NCI-H510A treated with DMSO at 0.1 percent for 48 hours (cell line): ENCODE measurements at places on chromosomes 1 and 21.

DNA sequence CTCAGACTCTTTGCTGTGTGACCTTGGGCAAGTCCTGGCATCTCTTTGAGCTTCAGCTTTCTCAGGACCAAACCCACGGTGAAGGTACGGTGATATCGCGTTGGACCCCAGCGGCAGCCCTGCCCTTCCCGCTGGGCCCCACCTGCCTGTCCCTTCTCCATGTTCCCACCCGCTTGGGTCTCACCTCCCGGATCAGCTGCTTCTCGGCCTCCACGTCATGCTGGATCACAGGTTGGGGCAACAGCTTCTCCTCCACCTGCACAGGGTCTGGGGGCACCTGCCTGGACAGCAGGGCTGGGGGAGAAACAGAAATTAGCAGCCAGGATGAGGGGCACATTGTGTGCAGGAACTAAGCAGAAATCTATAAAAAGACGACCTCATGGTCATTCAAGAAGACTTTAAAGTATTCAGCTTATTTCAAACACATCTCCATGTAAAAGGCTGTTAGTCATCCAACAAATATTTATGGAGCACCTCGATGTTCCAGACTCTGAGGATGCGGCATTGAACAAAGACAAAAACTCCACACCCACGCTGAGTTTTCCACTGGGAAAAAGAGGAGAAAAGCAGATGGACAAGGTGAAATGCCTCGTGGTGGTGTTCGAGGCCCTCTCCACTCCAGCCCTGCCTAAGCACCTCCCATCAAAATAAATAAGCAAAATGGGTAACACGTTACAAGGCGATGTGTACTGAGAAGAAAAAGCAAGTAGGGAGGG is 19.5 kb downstream of the KIF17 start:
- DNase-seq, result no peak

DNA sequence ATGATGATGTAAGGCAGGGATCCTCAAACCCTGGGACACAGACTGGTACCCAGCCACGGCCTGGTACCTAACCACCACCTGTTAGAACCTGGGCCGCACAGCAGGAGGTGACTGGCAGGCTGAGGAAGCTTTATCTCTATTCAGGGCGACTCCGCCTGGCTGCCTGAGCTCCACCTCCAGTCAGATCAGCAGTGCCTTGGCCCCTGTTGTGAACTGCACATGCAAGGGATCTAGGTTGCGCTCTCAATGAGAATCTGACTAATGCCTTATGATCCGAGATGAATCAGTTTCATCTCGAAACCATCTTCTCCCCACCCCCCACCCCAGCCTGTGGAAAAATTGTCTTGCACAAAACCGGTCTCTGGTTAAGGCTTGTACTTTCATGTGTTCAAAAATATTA is 4.2 kb downstream of the RNPC3 start:
- DNase-seq, result no peak

GRCh38 chr1:160891474-160891873 is 6.5 kb upstream of the ITLN1 start:
- no peak for DNase-seq

DNA sequence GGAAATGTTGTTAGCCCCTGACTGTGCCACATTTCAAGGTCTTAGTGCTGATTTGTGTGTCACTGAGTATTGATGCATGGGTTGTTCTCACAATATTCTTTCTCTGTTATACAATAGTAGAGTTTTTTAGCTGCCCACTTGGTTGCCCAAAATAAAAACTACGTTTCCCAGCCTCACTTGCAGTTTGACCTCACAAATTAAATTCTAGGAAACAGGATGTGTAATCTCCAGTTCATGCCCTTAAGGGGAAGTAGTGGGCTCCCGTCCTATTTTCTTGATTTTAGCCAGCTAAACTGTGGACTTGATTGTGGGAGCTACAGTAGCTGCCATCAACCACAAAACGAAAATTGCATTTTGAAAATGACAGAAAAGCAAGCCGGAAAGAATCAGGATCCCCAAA is 27.3 kb upstream of the LAMC1 start:
- DNase-seq, result no peak

GRCh38 chr21:16476056-16476825 is 746.5 kb downstream of the USP25 start:
- no peak for DNase-seq

DNA sequence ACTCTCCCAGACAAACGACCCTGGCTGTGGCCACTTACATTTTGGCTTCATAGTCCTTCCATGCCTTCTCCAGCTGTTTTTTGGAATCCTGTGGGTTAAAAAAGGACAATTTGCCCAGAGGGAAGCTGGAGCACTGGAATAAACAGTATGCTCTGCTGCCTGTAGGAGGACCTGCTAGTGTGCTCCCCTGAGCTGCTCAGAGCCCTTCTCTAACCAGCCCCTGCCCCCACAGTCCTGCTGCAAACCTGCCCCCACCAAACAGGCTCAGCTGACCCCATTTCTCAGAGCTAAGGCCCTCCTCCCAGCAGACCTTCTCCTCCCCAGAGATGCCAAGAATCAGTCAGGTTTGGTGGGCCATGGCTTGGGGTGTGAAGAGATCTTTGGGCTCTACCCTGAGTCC is 26.9 kb upstream of the TCEA3 start:
- DNase-seq, result no peak

- DNase-seq, result no peak
Observed at GRCh38 chr1:68322096-68322495, 89.8 kb upstream of the WLS start.

DNA sequence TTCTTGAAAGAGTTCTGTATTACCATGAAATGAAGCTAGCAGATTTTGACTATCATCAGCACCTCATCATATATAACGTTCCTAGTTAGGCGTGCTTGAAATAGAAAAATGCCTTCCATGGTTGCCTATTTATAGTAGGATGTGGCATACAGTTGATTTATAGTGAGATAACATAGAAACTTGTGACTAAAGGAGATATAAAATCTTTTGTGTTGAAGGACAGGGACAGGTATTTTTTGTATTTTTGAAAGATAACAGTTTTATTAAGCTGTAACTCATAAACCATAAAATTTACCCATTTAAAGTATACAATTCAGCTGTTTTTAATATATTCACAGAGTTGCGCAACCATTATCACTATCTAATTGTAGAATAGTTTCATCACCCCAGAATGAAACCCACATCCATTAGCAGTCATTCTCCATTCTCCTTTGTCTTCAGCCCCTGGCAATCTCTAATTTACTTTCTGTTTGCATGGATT is 19.3 kb downstream of the SPEN start:
- no peak for DNase-seq

GRCh38 chr1:32870615-32871363 is at the start of gene FNDC5:
FNDC5 (minus strand) TSS chr1:32870912.
- no peak for DNase-seq

DNA sequence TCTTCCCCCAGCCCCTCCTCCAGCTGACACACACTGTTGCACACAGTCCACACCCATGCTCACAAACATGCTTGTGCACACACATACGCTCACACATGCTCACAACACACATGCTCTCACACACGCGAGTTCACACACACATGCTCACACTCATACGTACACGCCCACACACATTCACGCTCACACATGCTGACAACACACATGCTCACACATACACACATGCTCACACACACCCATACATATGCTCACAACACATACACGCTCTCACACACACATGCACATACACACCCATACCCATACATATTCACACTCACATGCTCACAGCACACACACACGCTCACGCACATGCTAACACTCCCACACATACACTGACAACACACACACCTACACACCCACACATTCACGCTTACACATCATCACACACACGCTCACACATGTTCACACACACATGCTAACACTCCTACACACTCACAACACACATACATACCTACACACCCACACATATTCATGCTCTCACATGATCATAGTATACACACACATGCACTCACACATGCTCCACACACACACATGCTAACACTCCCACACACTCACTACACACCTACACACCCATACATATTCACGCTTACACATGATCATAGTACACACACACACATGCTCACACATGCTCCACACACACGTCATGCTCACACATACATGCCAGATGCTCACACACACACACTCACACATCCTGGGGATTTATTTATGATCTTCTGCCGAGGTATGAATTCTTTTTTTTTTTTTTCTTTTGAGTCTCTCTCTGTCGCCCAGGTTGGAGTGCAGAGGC is 10.7 kb downstream of the DRAXIN start:
- DNase-seq, result no peak
